Stimulated activated naive CD8-positive, alpha-beta T cell treated with anti-CD3 and anti-CD28 coated beads, Interleukin-15, Interleukin-2, amounts not matched to agents 100 U/mL and 50 U/mL, for 24 hours (primary cell): ENCODE measurements at places on chromosomes 1 and 21.

DNA sequence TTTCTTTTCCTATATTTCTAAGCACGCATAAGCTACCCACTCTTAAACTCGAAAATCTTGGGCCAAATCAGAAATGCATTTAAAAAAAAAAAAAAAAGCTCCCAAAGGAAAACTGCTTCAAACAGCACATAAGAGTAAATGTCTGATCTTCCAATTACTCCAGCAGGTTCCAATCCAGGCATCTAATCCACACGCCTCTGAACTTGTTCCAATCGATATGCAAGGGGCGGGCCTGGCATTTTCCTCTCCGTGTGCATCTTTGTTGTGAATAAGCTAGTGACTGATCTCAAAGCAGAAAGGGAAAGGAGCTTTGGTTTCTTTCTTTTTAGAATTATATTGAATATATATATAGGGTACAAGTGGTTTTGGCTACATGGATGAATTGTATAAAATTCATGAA lies 365.5 kb downstream of the PRDM2 start:
- DNase-seq = no peak

DNA sequence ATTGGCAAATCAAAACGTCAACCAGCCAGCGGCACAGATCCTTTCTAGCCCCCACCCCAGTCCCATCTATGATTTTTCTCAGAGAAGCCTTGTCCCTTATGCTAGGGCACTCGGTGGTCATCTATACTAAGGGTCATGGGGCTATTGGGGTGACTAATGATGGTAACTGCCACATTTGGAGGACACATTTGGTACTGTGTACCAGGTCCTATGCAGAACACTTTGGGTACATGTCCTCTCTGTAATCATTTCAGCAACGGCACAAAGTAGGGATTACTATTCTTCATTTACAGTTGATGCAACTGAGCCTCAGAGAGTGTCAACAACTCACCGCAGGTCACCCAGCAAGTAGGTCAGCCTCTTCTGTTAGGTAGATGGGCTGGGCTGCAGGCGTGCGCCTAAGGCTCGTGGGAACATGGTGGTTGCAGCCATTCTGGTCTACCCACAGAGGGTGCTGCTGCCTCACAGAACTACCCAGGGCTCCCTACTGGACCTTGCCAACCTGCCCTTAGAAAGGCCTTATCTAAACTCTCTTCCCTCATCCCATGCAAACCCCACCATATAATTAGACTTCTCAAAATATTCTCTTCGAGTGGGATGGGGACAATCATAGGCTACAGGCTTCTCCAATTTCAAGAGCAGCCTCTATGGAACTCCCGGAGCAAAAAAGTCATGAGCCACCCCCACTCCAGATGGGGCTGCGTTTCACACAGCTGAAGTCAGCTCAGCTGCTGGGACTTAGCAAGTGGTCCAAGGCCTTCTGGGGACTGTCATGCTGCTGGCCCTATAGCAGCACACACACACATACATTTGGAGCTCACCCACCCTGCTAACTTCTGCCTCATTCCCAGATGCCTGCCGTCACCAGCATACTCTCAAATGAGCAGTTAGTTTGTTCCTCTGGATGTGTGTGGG lies 5.8 kb upstream of the SDHB start:
- DNase-seq = peak; percentile 47

DNA sequence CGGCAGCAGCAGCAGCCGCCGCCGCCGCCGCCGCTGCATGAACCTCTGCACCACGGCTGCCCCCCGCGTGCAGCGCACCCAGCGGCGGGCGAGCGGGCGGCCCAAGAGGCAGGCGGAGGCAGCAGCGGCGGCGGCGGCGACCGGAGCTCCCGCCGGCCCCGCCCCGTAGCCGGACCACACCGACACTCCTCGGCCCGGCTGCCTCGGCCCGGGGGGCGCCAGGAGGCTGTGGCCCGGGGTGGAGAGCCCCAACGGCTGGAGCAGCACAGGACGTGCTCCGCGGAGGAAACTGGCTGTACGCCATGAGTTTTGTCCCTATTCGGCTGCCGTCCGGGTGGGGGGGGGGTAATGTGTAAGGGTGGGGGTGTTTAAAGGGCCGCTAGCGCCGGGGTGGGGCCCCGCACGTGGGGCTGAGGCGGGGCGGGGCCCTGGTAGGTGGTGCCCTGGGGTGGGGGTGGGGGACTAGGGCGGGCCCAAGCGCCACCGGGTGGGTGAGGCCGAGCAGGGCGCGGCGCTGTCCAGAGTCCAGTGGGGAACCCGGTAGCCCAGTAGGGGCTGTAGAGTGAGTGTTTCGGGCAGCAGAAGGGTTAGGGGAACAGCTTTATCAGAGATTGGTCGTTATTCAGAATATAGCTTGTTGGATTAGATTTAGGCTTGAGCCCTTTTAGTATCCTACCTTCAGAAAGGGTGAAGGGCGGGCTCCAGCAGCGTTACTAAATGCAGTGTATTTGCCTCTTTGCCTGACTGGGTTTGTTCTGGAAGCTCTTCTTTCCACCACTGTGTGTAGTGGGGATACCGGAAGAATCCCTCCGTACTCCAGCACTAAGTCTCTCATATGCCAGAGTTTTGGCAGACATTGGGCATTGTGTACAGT lies at the start of gene FAM78B:
FAM78B (minus strand) TSS at position 304 of the 874 bp plus-strand sequence. CDS start 753 bp downstream, outside the sequence.
- peak; percentile 66 for DNase-seq

- DNase-seq = no peak
Measured at GRCh38 chr1:171596705-171597104, 25.3 kb upstream of the MYOCOS start.

DNA sequence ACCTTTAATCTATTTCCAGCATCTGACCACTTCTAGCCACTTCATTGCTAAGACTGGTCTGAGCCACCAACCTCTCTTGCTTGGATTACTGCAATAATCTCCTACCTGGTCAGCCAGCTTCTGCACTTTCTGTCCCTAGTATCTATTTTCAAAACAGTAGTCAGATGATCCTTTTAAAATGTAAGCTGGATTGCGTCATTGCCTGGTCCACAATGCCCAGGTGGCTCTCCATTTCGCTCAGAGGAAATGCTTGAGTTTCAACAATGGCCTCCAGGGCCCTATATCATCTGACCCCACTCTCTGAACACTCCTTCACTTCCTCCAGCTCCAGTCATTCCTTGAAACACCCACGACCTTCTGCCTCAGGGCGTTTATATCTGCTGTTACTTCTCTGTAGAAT lies 2.3 kb downstream of the FYB2 start:
- DNase-seq = no peak

DNA sequence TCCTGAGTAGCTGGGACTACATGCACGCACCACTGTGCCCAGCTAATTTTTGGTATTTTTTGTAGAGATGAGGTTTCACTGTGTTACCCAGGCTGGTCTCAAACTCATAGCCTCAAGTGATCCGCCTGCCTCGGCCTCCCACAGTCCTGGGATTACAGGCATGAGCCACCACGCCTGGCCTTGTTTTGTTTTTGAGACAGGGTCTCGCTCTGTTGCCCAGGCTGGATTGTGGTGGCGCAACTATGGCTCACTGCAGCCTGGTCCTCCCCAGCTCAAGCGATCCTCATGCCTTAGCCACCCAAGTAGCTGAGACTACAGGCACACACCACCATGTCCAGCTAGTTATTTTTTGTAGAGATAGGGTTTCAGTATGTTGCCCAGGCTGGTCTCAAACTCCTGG lies 26.0 kb downstream of the PARK7 start:
- no peak for DNase-seq

GRCh38 chr1:26607186-26607585 lies 77.6 kb downstream of the RPS6KA1 start:
- no peak for DNase-seq

DNA sequence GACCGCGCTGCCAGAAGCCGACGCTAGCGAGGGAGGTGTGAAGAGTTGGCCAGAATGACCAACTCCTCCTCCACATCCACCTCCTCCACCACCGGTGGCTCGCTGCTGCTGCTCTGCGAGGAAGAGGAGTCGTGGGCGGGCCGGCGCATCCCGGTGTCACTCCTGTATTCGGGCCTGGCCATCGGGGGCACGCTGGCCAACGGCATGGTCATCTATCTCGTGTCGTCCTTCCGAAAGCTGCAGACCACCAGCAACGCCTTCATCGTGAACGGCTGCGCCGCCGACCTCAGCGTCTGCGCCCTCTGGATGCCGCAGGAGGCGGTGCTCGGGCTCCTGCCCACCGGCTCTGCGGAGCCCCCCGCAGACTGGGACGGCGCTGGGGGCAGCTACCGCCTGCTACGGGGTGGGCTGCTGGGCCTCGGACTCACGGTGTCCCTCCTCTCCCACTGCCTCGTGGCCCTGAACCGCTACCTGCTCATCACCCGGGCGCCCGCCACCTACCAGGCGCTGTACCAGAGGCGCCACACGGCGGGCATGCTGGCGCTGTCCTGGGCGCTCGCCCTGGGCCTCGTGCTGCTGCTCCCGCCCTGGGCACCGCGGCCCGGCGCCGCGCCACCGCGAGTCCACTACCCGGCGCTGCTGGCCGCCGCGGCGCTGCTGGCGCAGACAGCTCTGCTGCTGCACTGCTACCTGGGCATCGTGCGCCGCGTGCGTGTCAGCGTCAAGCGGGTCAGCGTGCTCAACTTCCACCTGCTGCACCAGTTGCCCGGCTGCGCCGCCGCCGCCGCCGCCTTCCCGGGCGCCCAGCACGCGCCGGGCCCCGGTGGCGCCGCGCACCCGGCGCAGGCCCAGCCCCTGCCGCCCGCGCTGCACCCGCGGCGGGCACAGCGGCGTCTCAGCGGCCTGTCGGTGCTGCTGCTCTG lies 1.2 kb downstream of the GPR88 start:
- peak; percentile 37 for DNase-seq

DNA sequence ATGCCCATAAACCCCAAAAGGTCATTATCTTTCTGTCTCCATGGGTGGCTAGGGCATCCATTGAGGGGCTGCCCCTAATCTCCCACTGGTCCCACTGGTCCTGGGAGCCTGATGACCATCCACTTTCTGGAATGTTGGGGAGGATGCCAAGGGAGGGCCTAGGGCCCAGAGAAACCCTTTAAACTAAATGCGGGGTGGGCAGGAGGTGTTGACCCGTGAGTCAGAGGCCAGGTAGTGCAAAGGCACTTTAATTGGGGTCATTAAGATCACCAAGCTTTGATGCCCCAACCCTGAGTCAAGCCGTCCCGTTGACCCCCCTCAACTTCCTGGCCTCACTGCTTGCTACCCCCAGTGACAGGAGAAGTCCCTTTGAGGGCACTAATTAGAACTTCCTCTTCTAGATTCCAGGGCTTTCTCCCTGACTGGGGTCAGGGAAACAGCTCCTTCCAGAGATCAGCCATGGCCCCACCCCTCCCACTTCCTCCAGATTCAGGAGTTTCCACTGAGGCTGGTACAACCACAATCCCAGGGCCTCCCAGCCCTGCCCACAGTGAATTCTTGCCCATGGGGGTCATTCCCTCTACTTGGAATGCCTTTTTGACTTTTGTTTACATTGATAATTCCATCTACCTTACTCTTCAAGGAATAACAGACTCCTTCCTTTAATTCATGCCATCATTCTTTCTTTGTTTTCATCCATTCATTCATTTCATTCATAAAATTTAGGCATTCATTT lies 15.5 kb upstream of the SERINC2 start:
- DNase-seq = no peak

- no peak for DNase-seq
Measured at GRCh38 chr1:200107004-200107470, 79.5 kb downstream of the NR5A2 start.

DNA sequence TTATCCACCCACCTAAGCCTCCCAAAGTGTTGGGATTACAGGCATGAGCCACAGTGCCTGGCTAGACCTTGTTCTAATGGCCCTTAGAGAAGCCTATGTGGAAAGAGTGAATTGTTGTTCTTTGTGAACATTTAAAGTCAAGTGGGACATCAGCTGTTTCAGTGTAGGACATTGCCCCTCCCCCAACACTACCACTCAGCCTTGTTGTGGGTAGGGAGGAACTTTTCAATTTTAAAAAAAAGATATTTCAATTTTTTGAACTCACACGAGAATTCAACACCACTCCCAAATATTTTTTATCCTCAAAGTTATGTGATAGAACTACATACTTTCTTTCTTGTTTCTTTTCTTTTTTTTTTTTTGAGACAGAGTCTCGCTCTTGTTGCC lies 36.7 kb upstream of the TMEM222 start:
- DNase-seq = no peak

GRCh38 chr1:68456202-68456601 lies 6.4 kb upstream of the RPE65 start:
- DNase-seq = no peak

GRCh38 chr1:230747127-230747730 lies at the start of gene CAPN9:
CAPN9 (plus strand) TSS chr1:230747388; CDS start chr1:230747497, 109 bp downstream.
- DNase-seq = no peak

DNA sequence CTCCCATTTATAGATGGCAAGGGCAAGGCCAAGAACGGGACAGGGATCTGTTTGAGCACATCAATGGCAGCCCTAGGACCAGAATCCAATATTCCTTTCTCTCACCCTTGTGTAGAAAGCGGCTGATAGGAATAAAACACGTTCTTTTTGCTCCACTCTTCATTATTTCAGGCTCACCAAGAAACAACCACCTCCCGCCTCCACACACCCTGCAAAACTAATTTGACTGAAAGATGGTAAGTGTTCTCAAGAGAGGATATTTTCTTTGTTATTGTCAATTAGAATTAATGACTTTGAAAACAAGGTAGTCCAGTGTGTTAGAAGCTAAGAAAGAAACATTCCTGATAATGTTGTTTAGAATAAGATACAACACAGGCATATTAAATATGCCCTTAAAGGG lies 11.9 kb upstream of the KNCN start:
- DNase-seq = no peak

- no peak for DNase-seq
Measured at GRCh38 chr1:183030053-183030452, 6.8 kb downstream of the LAMC1 start.

GRCh38 chr1:147246910-147247655 lies 4.6 kb downstream of the CHD1L start:
- DNase-seq = no peak

- DNase-seq = peak; percentile 21
Measured at GRCh38 chr1:209675565-209676154, 448 bp downstream of the G0S2 start.

DNA sequence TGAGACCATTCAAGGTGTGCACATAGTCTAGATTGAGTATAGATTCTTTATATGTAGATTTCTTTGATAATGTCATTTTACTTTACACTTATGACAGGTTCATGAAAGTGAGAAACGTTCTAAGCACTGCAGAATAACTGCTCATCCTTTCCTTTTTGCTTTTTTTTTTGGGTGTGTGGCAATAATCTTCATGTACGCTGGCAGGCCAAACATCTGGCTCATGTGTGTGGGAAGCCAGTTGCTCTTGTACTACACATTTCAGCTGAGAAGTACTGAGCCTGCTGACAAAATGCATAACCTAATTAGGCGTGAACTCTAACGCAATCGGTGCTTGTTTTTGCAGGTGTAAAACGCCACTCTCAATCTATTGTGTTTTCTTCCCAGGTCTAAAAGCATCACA lies 350.8 kb upstream of the KAZN start:
- DNase-seq = no peak

DNA sequence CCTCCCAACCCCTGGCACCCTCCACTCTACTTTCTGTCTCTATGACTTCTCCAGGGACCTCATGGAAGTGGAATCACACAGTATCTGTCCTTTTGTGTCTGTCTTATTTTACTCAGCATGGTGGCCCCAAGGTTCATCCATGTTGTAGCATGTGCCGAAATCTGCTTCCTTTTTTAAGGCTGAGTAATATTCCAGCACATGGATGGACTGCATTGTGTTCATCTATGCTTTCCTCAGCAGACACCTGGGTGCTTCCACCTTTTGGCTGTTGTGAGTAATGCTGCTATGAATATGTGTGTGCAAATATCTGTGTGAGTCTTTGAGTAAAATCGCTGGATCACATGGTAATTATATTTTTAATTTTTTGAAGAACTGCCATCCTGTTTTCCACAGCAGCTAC lies 1.6 kb upstream of the PFKL start:
- DNase-seq = no peak
